Activated CD4-positive, alpha-beta T cell treated with anti-CD3 and anti-CD28 coated beads, Interleukin-2, amount 10 ng/mL, durations not matched to agents 7 days and 5 days (primary cell): ENCODE measurements at places on chromosomes 11 and 22. TPM values are rescaled to one million over a fixed set of nuclear protein-coding genes. Genes with fewer than 3 reads are reported as not detected.

Gene PIK3IP1
- total RNA-seq: 56.0 TPM

DNA sequence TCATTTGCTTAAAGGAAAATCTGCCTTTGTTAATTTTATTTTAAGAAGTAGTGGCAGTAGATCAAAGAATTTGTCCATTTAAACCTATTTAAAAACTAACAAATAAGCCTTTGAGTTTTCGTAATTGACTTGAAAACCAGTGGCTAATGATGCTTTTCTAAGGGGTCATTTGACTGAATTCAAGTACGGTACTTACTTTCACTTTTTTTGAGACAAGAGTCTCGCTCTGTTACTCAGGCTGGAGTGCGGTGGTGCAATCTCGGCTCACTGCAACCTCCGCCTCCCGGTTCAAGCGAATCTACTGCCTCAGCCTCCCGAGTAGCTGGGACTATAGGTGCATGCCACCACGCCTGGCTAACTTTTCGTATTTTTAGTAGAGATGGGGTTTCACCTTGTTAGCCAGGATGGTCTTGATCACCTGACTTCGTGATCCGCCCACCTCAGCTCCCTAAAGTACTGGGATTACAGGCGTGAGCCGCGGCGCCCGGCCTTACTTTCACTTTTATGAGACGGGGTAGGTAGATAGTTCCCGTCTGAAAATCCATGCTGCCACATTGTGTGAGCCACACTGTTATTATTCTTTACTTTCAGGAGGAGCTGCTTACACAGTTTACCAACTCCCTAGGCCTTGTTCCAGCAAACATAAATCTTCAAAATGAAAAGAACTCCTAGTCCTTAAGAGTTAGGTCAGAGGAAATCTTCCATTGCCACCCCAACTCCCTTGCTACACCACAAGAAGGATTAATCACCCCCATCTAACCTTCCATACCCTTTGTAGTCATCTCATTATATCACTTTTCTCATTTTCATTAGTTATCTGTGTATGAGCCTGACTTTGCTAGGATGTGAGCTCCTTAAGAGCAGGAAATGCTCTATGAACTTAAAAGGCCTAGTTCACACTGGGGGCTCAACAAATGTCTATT is 926.6 kb upstream of the CCDC90B start:
- H3K4me1 ChIP-seq: no peaks in the 10 kb centered on the region
- no peaks in the 10 kb centered on the region for H3K27me3 ChIP-seq
- no peak overlapping the region for H3K4me3 ChIP-seq
- H3K36me3 ChIP-seq: no peaks in the 10 kb centered on the region
- no peak for DNase-seq

Gene CBL
- 45.1 TPM for total RNA-seq

Gene ANO9
- 94.2 TPM for total RNA-seq

Gene LRRC51
- total RNA-seq: 9.3 TPM
